Cerebellar nuclear complex (tissue), 1 donor: ENCODE measurements at places on chromosomes 11 and 22.

DNA sequence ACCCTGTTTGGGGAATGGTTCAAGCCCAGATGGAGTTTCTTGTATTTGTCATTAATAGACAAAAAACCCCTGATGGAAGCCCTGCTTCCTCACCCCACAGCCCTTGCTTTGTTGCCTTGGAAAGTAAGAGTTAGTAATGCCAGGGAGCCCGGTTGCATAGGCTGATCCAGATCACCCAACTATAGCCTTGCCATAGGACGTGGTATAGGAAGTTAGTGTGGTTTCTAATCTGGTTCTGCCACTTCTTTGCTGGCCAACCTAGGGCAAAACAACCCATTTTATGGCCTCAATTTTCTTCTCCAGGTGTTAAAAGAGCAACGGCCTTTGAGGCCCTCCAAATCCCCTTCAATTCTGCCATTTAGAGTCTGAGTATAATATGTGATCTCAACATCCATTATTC lies 97.9 kb downstream of the STIM1 start:
- DNase-seq: no peak

DNA sequence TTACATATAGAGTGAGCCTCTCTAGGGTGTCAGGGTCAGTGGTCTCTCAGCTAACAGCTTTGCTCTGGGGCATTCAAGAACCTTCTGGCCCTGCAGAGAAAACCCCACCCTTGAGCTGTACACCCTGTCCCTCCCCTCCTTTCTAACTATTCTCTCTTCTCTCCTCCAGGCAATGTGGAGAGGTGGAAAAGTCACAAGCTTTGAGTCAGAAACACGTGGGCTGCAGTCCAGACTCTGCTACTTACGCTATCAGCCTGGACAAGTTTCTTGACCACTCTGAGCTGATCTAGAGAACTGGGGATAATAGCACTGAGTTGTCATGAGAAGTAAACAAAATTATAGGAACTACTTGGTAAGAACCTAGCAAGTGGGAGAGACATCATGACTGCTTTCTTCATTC lies 10.7 kb upstream of the FAM83F start:
- no peak for DNase-seq

- no peak for DNase-seq
Observed at GRCh38 chr22:22759371-22759770, 115.0 kb downstream of the GGTLC2 start.

DNA sequence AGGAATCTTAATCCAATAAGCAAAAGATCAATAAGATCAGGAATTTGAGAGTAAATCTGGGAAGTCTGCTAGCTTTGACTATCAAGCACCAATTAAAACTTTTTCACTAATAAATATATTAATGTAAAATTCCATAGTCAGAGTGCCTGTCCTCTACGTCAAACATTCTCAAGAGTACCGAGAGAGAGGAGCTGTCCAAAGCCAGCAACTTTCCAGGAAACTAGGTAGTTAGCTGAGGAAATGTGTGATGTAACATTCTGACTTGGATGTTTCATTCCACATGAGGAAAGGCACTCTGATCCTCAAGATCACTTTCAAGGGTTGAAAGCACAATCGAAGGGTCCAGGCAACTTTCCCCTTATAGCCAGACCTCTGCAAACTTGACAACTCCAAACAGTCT lies 113.2 kb downstream of the STK33 start:
- no peak for DNase-seq

GRCh38 chr22:28316014-28316413 lies 363.6 kb downstream of the TTC28 start:
- no peak for DNase-seq

GRCh38 chr11:103798446-103798845 lies 238.0 kb upstream of the DDI1 start:
- DNase-seq: no peak

- no peak for DNase-seq
Observed at GRCh38 chr22:45895436-45896152, 81.4 kb downstream of the WNT7B start.

DNA sequence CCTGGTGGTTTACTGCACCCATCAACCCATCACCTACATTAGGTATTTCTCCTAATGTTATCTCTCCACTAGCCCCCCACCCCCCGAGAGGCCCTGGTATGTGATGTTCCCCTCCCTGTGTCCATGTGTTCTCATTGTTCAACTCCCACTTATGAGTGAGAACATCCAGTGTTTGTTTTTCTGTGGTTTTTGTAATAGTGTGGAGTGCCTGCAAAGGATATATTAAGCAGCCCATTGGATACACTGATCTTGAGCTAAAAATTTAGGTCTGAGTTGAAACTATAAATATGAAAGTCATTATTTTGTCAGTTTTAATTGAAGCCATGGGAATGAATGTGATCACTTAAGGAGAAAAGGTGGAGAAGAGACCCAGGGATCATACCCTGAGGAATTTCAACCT lies 23.0 kb downstream of the MRPL48 start:
- no peak for DNase-seq
